ENCODE measurements at places on chromosomes 2 and 18.
A peak's percentile ranks its signal among the peaks of the same experiment; 100 is the strongest.

DNA sequence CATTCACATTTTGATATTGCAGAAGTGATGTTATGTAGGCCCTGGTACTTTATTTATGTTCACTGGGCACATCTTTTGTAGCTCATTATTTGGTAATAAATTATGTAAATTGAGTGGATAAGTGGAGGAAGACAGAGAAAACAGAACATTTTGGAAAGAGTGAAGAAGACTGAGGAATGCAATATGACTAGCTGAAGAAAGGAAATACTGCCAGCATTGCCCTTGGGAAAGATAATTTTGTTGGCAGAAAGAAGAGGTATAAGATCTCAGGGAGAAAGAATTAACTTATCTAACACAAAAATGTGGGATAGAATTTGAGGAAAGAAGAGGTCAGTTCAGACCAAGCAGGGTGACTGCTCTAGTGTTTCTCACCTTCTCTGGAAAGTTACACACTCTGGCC is 118.8 kb downstream of the TTC27 start:
- DNase-seq: no peak

- no peak for DNase-seq
These were observed 926.2 kb downstream of the TSN start for GRCh38 chr2:122681626-122682025.

- no peak for DNase-seq
These were observed 63.3 kb upstream of the STK17B start for GRCh38 chr2:196234672-196235071.

GRCh38 chr2:97936199-97936598 is 59.5 kb downstream of the TMEM131 start:
- no peak for DNase-seq

- no peak for DNase-seq
These were observed 110.6 kb upstream of the SIX2 start for GRCh38 chr2:45119855-45120254.

GRCh38 chr2:72915907-72916742 is 1.2 kb upstream of the EMX1 start:
- no peak for DNase-seq

GRCh38 chr2:165897074-165897473 is 56.5 kb downstream of the TTC21B start:
- no peak for DNase-seq

GRCh38 chr2:181907057-181907456 is 15.5 kb downstream of the ITPRID2 start:
- no peak for DNase-seq

GRCh38 chr2:64654063-64654811 is 524 bp upstream of the SERTAD2 start:
- no peak for DNase-seq

- DNase-seq: no peak
These were observed 6.2 kb downstream of the PAIP2B start for GRCh38 chr2:71220743-71221142.

- no peak for DNase-seq
These were observed at the start of gene LYPD6B for GRCh38 chr2:149038442-149039212. LYPD6B (plus strand) TSS chr2:149038699; CDS start chr2:149130949, 92,250 bp downstream.

GRCh38 chr2:160647967-160648685 is 154.5 kb upstream of the RBMS1 start:
- DNase-seq: no peak

- DNase-seq: no peak
These were observed 93.6 kb upstream of the TMEM18 start for GRCh38 chr2:770776-771175.

DNA sequence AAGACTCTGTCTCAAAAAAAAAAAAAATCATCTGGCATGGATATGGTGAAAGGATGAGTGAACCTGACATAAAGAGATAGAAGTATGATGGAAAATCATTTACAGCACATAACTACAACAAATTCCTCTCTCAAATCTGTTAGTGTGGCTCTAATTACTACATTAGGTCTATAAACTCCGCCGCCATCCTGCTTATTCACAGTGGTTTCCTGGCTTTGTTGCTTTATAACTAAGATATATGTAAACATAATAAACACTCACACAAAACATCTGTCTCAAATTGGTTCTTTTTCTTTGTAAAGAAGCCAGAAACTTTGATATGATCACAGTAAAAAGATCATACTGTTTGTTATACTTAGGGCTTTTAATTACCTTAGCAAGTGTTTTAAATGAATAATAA is 412.6 kb upstream of the FAM98A start:
- DNase-seq: no peak

DNA sequence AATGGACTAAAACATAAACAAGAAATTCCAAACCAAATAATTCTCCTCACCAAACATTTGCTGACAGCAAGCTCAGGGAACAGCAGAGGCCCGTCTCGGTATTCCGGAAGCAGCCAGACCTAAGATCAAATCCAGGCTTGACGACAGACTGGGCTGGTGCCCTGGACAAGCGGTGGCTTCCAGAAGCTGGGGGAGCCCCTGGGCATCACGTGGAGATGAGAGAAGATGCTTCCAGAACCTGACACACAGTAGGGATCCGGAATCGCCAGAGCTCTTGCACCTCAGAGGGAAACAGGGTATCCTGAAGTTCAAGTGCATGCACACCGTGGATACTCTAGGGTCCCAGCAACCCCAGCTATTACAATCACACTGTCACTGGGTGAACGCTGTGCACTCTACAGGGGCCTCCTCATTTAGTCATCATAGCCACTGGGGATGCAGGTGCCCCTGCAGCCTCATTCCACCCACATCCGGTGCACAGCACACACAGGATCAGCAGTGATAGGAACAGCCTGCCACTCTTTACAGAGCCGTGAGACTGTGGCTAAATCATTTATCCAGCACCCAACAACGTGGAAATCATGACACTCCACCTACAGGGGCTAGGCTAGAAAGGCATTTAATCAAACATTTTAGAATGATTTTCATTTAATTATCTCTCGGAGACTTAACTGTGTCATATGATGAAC is 102.6 kb downstream of the HDAC4 start:
- DNase-seq: peak; percentile 32

- DNase-seq: no peak
These were observed 93.3 kb downstream of the ALPK2 start for GRCh38 chr18:58535340-58536201.

- DNase-seq: no peak
These were observed 91.1 kb downstream of the TPO start for GRCh38 chr2:1504311-1504750.

All from stimulated activated CD8-positive, alpha-beta memory T cell treated with anti-CD3 and anti-CD28 coated beads, Interleukin-4, amount 100 ng/mL, for 1 hour (primary cell).